IPS DF 19.7 (cell line): ENCODE measurements at places on chromosomes 12 and 14.

DNA sequence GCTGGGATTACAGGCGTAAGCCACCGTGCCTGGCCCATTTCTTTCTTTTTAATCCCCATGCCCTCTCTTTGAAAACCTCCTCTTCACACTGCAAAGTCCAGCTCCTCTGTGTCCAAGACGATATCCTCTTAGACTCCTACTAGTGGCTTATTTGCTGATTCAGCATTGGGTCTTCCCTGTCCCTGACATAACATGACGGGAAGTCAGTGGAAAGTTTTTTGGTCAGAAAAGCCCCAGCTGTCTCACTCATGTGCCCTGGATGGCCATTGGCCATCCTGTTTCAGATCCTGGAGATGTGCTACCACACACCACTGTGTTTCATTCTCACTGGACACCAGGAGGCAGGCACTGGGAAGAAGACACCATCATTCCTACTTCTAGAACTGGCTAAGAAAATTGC, 102.6 kb upstream of the MED13L start:
- DNase-seq, result no peak

DNA sequence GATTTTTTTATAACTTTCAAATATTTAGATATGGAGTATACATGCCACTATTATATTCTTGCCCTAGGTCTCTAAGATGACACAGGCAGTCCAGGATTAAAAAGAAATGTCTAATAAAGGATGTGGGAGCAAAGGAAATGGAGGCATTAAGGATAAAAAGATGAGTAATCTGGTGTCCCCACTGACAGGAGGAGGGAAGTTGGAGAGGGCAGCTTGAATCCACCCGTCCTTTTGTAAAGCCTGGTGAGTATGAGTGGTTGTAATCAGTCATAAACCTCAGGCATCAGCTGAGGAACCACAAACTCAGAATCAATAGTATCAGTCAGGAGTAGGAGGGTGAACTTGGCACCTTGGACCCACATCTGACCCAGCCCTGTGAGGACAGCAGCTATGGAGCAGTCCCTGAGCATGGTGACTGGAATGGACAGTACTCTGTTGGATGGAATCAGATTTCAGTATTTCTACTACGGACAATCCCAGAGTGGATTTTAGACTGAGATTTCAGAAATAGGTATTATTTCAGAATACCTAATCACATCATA, 100.5 kb downstream of the EXOC5 start:
- DNase-seq, result no peak

- peak; percentile 94 for DNase-seq
Measured at GRCh38 chr14:54652188-54652587, 85.3 kb downstream of the SAMD4A start.

GRCh38 chr12:96989916-96990315, 82.9 kb downstream of the NEDD1 start:
- peak; percentile 38 for DNase-seq

DNA sequence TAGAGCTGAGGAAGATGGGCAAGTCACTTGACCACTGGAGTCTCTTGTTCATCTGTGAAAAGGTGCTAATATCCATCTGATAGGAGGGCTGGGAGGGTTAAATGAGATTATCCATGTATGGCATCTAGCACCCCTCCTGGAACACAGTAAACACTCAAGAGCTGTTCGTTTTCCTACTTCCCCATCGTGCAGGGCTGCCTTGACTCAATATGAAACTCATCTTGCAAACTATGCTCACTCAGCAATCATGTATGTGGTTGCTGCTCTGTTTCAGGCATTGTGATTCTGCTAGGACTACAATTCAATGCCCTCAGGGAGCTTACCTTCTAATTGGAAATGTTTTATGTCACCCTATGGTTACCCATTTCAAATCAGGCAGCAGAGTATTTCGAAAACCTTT, 395.6 kb downstream of the BCAT1 start:
- DNase-seq, result no peak

DNA sequence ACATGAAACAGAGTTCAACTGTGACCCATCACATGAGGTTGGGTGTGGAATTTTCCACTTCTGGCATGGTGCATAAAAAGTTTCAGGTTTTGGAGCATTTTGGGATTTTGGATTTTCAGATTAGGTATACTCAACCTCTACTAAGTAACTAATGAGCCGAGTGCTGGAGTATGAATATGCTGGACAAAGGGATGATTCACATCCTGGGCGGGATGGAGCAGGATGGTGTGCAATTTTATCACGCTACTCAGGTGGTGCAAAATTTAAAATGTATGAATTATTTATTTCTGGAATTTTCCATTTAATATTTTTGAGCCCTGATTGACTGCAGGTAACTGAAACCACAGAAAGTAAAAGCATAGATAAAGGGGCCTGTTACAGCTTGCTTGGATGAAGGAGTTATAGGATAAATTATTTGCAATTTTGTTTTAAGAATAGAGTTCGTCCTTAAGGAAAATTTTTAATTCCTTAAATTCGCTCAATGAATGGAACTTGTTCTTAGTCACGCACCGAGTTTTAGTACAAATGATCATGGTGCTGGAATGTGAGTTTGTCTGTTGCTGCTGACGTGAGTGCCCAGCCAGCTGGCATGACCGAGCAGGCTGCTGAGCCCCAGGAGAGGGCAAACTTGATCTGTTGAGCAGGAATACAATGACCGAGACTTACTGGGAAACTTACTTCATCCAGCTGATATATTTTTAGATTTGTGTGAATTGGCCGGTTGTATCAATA, 176.3 kb downstream of the ESR2 start:
- no peak for DNase-seq

DNA sequence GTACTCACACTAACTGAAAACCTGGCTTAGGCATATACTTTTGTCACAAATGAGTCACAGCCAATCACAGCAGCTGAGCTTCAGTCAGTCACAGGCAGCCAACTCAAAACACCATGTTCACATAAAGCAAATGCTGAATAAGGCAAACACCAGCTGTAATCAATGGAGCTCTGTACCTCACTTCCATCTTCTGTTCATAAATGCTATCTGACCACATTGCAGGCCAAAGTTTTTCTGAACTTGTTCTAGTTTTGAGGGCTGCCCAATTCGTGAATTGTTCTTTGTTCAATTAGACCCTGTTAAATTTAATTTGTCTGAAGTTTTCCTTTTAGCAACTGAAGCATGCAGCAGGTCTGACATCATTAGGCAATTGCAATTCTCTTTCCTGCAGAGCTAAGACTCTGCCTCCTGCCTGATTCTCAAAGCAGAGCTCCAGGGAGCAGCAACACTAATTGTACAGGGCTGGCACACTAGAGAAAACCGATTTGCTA, 129.9 kb downstream of the WIF1 start:
- DNase-seq, result no peak

- DNase-seq, result no peak
Measured at GRCh38 chr12:14471497-14471896, 96.2 kb downstream of the PLBD1 start.
